LHCN-M2 (cell line): ENCODE measurements at places on chromosomes 2 and 18. TPM values are rescaled to one million over a fixed set of nuclear protein-coding genes. Genes with fewer than 3 reads are reported as not detected.

DNA sequence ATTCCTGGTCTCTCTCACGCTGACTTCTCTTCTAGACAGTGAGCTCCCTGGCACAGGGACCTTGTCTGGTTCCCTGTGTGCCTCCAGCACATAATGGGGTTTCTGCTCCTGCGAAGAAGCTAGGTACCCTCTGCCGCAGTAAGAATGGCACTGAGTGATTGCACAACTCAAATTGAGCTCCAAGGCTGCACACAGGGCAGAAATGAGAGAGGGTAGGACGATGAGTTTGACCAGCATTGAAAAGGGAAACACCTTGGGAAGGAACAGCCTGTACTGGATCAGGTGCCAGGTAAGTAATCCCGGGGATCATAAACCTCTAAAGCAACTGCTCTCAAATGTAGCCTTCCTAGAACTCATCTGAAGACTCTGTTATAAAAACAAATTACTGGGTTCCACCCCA, 21.0 kb upstream of the MSGN1 start:
- no peak for DNase-seq

DNA sequence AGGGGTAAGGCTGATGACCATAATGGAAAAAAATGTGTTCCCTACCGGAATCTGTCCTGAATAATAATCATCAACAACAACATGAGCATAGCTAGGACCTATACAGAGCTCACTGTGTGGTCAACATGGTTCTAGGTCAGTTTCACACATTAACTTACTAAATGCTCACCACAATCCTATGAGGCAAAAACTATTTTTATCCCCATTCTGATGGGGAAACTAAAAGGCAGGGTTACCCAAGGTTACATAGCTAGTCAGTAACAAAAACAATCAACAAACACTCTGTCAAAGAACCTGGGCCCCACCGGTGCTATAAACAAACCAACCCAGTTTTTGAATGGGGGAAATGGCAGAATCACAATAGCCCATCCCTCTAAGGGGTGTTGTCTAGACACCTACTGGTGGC, 40.1 kb downstream of the AOX1 start:
- peak; percentile 65 for DNase-seq

GRCh38 chr2:153971855-153972254, 100.1 kb downstream of the GALNT13 start:
- no peak for DNase-seq

GRCh38 chr2:143493339-143493738, 364.1 kb downstream of the ARHGAP15 start:
- DNase-seq: no peak

GRCh38 chr2:43611987-43612894, 16.4 kb upstream of the THADA start:
- peak; percentile 65 for DNase-seq

DNA sequence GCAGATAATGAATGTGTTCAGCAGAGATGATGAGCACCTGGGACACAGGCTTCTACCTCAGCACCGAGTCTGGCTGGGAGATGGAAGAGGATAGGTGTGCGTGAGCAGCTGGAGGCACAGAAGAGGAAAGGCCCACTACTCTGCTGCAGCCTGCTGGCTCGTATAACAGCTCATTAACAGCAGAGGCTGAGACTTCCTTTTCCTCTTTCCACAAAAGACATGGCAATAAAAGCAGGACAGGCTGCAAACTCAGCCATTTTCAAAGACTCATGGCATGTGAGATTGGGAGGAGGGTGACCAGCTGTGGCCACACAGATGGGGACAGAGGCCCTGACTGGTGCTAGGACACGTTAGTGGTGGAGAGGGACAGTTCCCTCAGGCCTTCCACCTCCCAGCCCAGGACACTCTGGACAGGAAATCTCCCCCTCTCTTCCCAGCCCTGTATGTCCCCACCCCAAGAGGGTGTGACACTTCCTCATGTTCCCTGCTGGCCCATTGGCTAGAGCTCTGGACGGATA, 60.3 kb downstream of the CACNB4 start:
- no peak for DNase-seq

GRCh38 chr18:3599195-3599594, 149.2 kb downstream of the TGIF1 start:
- DNase-seq: no peak

DNA sequence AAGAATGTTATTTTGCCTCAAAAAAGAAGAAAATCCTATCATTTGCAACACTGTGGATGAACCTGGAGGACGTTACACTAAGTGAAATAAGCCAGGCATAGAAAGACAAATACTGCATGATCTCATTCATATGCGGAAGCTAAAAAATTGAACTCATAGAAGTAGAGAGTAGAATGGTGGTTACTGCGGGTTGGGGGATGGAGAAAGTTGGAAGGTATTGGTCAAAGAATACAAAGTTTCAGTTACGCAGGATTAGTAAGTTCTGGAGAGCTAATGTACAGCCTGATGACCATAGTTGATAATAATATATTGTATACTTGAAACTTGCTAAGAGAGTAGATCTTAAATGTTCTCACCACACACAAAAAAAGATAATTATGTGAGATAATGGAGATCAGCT, 5.0 kb upstream of the GALNT5 start:
- DNase-seq: no peak

DNA sequence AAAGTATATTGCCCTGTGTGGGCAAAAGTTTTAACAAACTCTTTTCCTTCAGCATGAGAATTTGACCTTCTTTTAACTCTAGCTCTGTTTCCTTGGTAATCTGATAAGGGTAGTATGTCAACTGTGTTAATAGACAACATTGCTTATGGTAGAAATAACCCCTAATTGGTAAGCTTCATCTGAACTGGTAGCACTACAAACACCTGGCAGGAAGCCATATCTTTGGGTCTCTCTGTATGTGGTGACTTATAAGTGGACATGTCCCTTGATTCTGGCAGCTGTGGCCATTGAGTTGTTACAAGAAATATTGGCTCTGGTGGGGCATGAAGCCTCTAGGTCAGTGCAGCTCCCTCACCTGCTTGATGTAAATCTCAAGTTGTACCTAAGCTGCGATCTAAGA, 46.9 kb downstream of the MBD5 start:
- DNase-seq: no peak

GRCh38 chr2:166081131-166081632, 46.6 kb downstream of the SCN1A start:
- DNase-seq: no peak

GRCh38 chr2:62217970-62218369, 22.1 kb downstream of the B3GNT2 start:
- DNase-seq: no peak

- peak; percentile 91 for DNase-seq
Observed at GRCh38 chr18:46152436-46152807, 48.2 kb downstream of the HAUS1 start.

DNA sequence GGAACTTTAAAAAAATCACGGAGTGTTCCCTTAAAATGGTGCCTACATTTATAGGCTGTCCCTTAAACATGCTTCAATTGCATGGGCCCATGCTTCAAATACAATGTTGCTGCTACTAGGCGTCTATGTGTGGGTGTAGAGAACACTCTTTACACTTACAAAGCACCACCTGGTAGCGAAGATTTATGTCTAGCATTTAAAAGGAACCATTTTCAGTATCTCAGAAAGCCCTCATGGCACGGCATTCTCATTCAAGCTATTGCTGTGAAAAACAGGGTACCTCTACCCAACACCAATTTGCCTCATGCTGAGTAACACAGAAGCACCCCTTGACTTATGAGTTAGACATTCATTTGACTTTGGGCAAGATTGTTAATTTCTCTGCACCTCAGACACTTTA, 112.9 kb upstream of the CNTNAP5 start:
- no peak for DNase-seq

DNA sequence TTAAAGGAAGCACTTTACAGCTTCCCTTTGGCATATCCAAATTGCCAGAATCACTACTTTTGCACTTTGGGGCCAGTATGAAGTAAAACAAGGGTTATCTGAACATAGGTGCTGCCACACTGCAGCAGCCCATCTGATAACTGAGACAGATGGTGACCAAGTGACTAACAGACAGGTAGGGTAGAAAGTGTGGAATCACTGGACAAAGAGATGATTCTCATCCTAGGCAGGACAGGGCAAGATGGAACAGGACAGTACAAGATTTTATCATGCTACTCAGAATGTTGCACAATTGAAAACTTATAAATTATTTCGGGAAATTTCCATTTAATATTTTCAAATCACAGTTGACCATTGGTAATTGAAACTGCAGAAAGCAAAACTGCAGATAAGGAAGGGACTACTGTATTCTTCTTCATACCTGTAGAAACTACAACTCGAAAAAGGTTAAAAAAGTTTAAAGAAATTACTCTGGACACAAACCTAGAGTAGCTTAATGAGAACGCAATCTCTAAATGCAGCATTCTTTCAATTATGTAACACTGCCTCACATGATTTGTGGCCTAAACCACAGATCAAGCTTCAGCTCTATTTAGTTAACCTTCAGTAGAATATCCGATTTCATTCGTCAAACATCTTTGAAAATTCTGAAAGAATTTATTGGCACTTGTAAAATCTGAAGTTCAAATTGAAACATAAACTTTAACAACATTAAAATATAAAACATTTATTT, 31.4 kb downstream of the HEATR5B start:
- DNase-seq: no peak

- DNase-seq: peak; percentile 29
Observed at GRCh38 chr18:41767960-41768359, 187.1 kb upstream of the PIK3C3 start.

- no peak for DNase-seq
Observed at GRCh38 chr2:144983107-144983506, 463.2 kb upstream of the ZEB2 start.

DNA sequence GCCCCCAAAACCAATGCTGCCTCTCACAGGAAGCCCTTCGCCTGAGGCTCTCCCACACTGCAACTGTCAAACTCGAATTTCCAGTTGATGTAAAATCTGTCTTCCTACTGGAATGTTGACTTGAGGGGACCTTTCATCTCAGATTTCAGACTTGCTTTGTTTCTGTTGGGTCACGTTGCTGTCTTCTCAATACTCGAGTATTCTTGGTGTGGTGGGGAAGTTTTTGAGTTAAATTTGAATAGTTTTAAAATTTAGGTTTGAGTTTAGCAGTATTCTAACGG, 50.8 kb downstream of the AGAP1 start:
- DNase-seq: no peak

The IER3IP1 gene
- total RNA-seq: 29.2 and 29.6 TPM in 2 replicates

The CDH7 gene
- total RNA-seq: not detected in 2 replicates

The NPHP1 gene
- 3.6 and 4.8 TPM in 2 replicates for total RNA-seq

The BMP10 gene
- not detected in 2 replicates for total RNA-seq

The REL gene
- total RNA-seq: 2.8 and 3.2 TPM in 2 replicates

The RNU2-63P gene
- not detected in 2 replicates for total RNA-seq

The HOXD10 gene
- not detected in 2 replicates for total RNA-seq

The SLC9A2 gene
- not detected in 2 replicates for total RNA-seq
